T1000 (cell line): ENCODE measurements at places on chromosomes 7 and 10.

- peak; percentile 99 for DNase-seq
These were observed 147.9 kb upstream of the FRMD4A start for GRCh38 chr10:14478604-14479003.

DNA sequence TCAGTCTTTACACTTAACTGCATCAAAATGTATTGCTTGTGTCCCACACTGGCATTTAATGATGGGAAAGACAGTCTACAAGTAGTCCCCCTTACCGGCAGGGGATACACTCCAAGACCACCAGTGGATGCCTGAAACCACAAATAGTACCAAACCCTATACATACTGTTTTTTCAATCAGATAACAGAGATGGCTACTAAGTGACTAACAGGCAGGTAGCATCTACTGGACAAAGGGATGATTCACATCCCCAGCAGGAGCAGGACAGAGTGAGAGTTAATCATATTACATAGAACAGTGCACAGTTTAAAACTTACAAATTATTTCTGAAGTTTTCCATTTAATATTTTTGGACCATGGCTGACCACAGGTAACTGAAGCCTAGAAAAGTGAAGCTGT, 13.2 kb downstream of the TMEM243 start:
- no peak for DNase-seq

- DNase-seq: no peak
These were observed 54.8 kb downstream of the LYZL1 start for GRCh38 chr10:29343607-29344038.

GRCh38 chr10:93154531-93154930, 80.8 kb downstream of the CYP26A1 start:
- DNase-seq: no peak

DNA sequence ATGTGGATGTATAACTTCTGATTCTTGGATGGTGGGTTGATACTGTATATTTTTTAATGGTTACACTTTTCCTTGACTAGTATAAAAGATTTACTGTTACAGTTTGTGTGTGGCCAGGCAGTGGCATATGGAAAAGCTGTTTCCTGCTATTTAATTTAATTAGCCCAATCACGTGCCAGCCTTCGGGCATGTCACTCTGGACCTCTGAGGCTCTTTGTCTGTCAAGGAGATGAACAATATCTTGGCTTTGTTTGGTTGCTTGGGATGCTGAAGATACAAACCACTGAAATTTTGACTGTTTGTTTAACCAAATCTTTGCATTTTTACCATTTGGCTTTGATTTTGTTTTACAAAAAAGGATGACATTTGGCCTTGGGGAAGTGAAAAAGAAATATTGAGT, 185.0 kb downstream of the HDAC9 start:
- no peak for DNase-seq
